ENCODE measurements at places on chromosomes 11 and 22.

DNA sequence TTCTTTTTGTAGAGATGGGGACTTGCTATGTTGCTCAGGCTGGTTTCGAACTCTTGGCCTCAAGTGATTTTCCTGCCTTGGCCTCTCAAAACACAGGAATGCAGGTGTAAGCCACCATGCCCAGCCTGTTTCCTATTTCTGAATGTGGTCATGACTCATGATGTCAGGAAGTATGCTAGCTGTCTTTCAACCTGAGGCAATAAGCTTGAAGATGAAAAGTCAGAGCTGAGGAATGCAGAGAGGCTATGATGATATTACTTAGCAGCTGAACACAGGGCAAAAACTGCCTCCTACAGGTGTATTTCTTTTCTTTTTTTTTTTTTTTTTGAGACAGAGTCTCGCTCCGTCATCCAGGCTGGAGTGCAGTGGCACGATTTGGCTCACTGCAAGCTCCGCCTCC is 9.0 kb upstream of the NUCB2 start:
- DNase-seq, result no peak

GRCh38 chr22:25702040-25702439 is 39.9 kb upstream of the MYO18B start:
- no peak for DNase-seq

- no peak for DNase-seq
Measured at GRCh38 chr11:118883368-118884071, at the start of gene CXCR5. CXCR5 (plus strand) TSS chr11:118883892; CDS start chr11:118883942, 50 bp downstream.

DNA sequence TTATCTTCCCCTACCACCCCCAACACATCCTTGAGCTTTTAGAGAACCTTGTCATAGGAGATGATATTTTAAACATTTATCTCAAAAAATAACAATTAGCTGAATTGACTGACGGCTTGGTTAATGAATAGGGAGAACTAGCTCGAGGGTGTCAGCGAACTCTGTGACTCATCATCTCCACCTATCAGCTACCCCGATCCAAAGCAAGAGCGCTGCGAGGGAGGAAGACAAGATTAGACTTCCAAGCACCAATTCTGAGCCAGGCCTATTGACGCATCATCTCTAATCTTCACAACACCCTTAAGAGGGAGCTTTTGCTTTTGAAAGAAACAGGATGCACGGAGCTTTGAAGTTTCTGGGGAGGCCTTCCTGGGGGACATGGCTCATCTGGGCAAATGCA is 51.0 kb upstream of the GALNT18 start:
- no peak for DNase-seq
